ENCODE measurements at places on chromosomes 16 and 17.

GRCh38 chr17:76550712-76551615, 11.1 kb downstream of the PRCD start:
- no peak for DNase-seq

DNA sequence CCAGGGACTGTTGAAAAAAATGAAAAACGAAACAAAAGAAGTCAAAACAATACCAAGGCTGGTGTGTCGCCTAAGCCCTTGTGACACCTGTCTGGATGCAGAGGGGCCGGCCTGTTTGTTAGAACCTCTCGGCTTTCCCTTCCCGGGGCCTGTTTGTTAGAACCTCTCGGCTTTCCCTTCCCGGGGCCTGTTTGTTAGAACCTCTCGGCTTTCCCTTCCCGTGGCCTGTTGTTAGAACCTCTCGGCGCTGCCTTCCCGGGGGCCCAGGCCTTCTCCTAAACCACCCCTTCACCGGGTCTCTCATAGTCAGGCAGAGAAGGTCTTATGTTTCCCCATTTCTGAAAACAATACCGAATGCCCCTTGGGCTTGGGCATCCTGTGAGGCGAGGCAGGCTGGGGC, 180.0 kb downstream of the BANP start:
- no peak for DNase-seq

DNA sequence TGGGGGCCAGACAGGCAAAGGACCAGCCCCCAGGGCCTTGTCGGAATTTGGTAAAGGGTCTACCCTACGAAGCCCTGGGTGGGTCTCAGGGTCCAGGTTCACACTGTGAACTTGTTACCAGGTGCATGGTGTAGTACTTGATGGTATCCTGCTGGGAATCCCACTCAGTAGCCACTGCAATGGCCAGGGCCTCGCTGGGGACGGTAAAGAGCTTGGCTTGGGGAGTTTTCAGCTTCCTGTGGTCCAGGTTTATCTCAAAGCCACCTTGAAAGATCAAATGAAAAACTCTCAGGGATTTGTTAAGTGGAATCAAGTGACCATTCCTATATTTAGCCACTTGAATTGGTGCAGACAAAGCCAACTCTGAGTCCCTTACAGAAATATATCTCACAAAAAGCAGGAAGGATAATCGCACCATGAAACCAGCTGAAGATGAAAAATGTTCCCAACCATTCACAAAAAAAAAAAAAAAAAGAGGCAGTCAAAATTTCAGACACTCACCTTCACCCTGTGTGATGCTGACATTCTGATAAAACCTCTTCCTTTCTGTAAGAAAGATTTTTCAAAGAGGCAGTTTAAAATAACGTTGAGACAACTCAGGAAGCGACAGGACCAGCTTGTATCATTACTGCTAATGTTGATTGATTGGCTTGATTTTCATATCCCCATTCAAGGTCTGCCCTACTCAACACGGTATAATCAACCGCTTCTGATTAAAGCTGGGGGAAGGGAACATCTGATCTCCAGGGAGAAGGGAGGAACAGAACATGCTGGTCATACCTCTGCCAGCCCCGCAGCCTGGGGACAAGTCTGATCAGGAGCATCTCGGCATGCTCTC, 10.6 kb downstream of the ATPAF2 start:
- DNase-seq: no peak

DNA sequence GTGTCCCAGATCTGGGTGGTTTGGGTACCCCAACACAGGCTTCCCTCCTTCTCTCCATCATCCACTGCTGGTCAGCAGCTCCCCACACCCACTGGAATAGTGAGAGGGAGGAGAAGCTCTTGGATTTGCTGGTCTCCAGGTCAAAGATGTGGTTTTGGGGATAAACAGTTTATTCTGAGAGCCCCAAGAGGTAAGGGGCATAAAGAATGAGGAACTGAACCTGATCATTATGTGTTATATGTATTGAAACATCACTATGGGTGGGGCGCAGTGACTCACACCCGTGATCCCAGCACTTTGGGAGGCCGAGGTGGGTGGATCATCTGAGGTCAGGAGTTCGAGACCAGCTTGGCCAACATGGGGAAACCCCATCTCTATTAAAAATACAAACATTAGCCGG, 3.9 kb downstream of the DPEP2 start:
- no peak for DNase-seq

GRCh38 chr16:27326738-27327585, 13.2 kb downstream of the IL4R start:
- DNase-seq: no peak
